ENCODE measurements at places on chromosomes 5 and 9. TPM values are rescaled to one million over a fixed set of nuclear protein-coding genes. Genes with fewer than 3 reads are reported as not detected.

KCNN2 gene
- total RNA-seq = 0.43 TPM

SPEF2 gene
- 2.3 TPM for total RNA-seq

DIRAS2 gene
- 1.1 TPM for total RNA-seq

FBXW2 gene
- total RNA-seq = 11.3 TPM

- DNase-seq = no peak
These were observed 119.8 kb downstream of the LPAR1 start for GRCh38 chr9:110918316-110919049.

GRCh38 chr5:175129121-175129520, 314.9 kb downstream of the DRD1 start:
- no peak for DNase-seq

DNA sequence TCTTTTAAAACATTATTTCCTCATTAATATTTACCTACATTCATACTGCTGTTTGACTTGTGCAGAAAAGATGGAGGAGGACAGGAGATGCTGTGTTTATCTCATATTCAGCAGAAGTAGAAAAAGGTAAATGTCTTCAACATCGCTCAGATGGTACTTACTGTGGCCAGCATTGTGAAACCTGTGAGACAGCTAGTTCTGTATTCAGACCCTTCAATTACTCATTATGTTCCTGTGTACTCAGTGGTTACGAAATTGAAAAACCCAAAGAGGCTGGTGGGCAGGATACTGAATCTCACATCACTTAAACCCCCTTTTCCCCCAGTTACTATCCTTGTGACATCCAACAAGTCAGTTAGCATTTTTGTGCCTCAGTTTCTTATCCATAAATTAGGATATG, 216.0 kb downstream of the KDM4C start:
- DNase-seq = no peak

DNA sequence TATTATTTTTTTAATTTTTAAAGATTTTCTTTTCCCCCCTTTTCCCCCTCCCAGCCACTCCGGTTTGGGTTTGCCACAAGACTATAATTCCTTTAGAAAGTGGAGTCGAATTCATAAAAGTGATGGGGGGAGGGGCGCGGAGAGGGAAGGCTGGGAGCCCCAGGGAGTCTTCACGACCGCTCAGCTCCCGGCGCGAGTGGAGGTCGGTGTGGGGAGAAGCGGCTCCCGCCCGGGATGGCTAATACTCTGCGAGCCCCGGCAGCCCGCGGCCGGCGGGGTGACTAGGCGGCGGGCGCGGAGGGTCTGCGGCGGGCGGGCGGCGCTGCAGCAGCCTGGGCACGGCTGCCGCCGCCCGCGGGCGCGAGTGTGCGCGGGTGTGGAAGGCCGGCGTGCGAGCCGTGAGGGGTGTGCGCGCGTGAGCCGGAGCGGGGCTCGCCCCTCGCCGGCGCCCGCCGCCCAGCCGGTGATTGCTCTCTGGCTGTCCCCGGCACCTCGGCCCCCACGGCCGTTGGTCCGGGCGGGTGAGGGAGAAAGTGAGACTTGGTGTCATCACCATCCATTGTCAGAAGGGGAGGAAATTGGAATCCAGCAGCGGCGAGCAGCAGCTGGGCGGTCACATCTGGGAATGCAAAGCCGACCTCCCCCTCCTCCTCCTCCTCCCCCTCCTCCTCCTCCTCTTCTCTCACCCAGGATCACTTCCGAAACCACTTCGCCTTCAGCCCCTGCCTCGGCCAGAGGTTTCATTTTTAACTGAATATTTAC, at the start of gene PARP8:
TSS of gene PARP8 (plus strand) at position 377 of the 762 bp plus-strand sequence. CDS start 459 bp downstream, outside the sequence.
- DNase-seq = peak; percentile 51

DNA sequence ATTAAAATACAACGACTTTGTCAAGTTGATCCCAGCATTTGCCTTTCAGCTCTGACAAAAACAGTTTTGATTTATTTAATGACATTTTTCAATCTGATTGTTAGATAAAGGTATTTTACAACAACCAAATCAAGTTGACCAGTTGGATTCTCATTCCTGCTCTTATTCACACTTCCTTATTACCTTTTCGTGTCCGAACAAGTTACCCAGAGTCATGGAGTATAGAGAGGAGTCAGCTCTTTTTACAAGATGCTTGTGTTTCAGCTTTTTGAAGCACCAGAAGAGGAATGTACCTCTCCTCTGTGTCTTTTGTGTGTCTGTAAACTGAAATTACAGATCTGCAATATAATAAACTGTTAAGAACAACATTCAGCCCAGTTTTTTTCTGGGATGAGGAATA, 151.3 kb upstream of the TMEM161B start:
- no peak for DNase-seq

DNA sequence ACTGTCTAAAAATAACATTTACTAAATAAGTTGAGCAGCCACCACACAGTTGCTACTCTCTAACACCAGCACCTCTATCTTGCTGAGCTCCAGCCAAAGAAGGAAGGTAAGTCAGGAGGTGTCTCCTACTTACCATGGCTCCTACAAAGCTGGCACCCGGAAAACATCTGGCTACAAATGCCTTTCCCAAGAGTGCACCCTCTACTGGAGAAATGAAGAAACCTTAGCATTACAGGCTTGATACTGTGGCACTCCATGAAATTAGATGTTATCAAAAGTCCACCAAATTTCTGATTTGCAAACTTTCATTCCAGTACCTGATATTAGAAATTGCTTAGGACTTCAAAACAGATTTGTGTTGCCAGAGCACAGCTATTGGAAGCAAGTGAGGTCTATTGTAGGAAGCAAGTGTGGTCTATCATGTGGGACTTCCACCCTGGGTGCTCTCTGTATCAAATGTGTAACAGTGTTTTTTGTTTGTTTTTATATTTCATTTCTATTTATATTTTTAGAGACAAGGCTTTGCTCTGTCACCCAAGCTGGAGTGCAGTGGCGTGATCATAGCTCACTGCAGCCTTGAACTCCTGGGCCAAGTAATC, 25.7 kb upstream of the RFK start:
- no peak for DNase-seq

- peak; percentile 16 for DNase-seq
These were observed 15.5 kb downstream of the RMI1 start for GRCh38 chr9:83996126-83996525.

DNA sequence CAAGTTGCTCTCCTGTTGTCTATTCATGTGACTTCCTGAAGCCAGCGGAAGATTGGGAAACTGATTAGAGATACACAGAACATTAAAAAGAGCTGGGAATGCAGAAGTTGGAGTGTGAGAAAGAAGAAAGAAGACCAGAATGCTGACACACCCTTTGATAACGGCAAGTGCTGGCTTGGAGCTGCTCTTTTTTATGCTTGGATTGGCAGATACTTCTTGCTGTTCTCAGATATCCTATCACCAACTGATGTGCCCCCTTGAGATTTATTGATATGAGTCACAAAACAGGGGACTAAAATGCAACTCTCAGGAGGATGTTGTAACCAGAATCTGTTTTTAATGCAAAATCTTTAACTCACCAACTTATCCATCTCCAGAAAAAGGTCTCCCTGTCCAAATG, 56.0 kb upstream of the ASTN2 start:
- DNase-seq = no peak

GRCh38 chr9:131608493-131609037, 63.2 kb downstream of the PRRT1B start:
- DNase-seq = peak; percentile 92

DNA sequence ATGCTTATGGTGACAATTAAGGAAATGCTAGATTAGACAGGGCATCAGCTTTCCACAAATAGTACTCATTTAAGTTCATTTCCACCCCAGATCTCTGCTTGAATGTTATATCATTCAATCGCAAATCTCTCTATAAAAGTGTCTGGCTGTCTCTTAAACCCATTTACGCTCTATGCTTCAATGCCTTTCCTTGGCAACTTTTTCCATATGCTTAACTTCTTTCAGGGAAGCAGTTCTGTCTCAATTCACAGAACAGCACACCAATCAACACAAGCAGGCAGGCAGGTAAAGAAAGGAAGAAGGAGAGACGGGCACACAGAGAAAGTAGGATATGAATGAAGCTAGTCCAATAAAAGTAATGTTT, 243.1 kb downstream of the DENND1A start:
- no peak for DNase-seq

DNA sequence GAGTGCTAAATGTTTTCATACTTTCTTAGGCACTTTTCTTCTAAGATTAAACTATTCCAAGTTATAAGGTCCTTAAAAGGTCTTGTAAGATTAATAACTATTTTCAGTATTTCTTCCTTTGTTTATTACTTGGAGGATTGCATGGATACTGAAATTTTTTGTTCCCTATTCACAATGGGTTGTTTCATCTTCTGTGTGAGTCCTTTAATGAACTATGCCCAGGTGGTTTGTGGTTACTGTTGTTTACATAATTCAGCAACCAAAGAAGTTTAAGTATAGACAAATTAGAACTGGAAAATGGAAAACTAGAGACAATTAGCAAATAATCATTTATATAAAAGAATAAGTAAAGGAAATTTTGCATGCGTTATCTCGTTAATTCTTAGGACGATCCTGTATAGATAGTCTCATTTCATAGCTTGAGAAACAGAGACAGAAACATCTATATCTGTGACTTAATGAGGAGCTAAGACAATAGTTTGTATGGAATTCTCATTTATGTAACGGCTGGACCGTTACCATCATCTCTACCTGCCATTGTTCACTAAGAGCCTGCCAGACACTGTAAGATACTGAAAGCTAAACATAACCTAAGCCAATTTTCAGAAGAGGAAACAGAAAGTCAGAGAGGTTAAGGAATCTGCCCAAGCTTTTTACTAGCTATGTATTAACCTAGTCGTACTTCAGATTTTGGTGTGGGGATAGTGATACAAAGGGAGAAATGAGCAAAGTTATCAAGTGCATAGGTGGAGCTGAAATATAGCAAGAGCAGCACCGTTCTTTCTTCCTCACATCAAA, 148.2 kb downstream of the PAM start:
- DNase-seq = no peak

DNA sequence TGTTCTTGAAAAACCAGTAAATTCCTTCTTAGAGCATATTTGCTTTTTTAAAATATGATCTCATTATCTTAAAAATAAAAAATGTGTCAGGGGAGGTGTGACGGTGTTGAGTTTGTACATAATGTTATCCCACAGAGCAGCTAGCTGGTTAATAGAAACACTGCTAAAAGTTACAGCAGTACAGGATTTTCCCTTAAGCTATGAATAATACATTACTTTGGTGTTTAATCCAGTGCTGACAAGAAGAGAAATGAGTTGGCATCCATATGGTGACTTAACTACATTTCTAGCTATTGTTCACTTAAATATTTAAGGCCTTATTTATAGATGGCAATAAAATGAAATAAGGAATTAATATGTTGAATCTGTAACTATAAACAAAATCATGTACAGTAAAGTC, 883.1 kb downstream of the CDH18 start:
- no peak for DNase-seq

GRCh38 chr5:180516440-180516839, 22.3 kb downstream of the CNOT6 start:
- no peak for DNase-seq
